ENCODE measurements at places on chromosomes 2 and 18.

DNA sequence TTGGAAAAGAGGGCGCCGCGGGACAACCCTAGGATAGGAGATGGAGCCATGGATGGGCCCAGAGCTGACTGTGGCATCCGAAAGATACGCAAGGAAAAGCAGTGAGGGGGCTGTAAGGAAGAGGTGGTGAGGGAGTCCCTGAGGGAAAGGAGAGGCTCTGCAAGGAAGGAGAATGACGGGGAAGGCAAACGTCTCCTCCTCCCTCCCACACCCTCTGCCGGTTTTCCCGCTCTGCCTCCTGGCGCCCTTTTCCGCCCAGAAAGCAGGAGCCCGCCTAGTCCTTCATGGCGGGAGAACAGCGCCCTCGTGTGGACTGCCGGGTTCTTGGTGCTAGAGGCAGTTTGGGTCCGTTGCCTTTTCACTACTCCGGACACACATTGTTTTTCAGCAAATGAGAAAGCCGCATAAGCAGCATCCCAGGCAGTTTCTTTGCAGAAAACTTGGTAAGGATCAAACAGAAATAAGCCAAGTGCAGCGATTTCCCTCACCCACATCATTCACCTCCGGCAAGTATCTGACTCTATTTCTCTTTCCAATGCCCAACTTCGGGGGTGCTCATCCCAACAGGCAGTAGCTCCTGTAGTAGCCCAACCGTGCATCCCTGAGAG is 200.4 kb downstream of the INO80D start:
- no peak for DNase-seq

- no peak for DNase-seq
These were observed 93.9 kb upstream of the LTBP1 start for GRCh38 chr2:32852856-32853255.

DNA sequence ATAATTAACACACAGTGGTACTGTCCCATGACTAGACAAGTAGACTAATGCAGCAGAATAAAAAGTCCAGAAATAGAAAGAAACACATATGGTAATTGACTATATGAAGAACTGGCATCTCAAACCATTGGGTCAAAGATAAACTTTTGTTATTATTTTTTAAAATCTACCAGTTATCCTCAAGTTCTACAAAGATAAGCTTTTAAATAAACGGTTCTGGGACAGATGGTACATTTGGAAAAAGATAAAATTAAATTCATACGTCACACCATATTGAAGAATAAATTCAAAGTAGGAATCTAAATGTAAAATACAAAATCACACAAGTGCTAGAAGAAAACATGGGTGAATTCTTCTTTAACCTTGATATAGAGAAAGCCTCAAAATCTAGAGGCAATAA is 37.6 kb upstream of the PLEKHM3 start:
- no peak for DNase-seq

DNA sequence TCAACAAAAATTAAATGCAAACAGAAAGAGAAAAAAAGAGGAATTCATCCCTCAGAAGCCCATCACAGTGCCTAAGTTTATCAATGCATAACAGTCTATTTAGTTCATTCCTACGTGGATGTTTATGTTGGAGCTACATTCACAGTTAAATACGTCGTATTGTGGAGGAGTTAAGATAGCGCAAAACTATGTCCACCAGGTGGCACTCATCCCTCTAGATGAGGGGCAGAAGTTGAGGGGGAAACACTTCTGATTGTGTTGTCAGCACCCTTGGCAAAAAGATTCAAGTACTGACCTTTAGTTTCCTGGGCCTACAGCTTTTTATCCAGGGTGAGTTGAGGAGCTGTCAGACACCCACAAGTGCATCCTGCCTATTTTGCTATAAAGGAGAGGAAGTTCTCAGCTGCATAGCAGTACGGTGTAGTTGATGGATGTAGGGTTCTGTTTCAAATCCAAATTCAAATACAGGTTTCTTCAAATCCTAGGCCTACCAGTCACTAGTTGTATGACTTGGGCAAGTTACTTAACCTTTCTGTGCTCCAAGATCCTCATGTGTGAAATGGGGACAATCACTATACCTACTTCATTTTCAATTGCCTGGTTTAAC is 26.8 kb upstream of the MYO1B start:
- peak; percentile 3 for DNase-seq

DNA sequence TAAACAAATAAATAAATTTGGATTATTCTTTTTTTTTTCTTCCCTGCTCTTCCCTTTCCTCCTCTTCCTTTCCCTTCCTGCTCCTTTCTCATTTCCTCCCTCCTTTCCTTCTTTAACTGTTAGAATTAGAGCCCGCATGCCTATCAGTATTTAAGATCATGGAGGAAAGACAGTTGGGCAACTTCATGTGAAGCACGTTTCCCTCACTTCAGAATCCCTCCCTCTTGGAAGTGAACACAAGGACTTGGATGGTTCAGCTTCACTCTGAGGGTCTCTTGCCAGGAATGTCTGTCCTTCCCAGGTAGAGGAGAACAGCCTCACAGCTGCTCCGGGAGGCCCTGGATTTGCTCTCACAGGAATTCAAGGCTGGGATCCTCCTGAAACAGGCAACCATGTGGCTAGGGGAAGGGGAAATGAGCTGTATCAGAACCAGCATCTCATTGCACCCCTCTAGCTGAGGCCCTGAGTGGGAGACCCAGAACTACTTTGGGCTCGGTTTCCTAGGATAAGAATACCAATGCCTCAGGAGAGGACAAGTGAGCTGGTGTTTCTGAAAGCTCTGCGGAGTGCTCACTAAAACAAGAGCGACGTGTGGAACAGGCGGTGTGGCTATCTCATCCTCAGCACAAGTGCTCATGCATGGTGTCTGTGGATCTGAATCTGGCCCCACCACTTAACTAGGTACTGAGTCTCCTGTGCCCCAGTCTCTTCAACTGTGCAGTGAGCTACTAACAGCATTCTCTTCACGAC is 230.5 kb downstream of the MYCN start:
- DNase-seq = no peak

DNA sequence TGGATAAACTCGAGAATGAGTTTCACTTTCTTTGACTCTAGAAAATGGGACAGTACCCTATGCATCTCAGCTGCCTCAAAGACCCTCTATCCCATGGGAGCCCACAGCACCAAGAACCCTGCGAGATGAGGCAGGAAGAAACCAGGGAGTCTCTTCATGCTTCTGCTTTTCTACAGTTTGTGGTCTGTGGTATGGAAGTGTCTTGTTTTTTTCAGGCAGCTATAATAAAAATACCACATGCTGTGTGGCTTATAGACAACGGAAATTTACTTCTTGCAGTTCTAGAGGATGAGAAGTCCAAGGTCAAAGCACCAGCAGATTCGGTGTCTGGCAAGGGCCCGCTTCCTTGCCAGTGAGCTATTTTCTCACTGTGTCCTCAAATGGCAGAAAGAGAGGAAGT is 257.9 kb downstream of the SUCLG1 start:
- no peak for DNase-seq

DNA sequence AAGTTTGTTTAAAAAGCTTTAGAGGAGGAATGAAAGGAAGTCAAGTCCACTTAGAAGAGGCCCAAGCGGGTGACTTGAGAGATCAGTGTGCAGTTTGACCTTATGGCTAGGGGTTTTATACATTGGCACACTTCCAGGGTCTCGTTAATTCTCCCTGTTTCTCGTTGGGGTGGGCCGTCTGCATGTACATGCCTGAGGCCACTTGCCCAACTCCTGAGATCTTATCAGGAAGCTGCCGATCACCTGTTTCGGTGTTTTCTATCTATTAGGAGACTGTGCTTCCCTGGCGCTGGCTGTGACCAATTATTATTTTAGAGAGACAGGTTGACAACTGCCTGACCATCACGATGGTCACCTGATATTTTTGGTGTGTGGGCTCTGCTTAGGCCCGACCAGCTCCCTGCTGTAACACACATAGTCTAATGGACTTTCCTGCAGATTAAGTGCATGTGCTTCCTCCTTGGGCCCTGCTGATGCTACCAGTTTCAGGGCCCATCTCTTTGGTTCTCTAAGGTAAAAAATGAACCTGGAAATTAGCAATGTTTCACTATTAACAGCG is 31.0 kb upstream of the MSH6 start:
- DNase-seq = no peak

DNA sequence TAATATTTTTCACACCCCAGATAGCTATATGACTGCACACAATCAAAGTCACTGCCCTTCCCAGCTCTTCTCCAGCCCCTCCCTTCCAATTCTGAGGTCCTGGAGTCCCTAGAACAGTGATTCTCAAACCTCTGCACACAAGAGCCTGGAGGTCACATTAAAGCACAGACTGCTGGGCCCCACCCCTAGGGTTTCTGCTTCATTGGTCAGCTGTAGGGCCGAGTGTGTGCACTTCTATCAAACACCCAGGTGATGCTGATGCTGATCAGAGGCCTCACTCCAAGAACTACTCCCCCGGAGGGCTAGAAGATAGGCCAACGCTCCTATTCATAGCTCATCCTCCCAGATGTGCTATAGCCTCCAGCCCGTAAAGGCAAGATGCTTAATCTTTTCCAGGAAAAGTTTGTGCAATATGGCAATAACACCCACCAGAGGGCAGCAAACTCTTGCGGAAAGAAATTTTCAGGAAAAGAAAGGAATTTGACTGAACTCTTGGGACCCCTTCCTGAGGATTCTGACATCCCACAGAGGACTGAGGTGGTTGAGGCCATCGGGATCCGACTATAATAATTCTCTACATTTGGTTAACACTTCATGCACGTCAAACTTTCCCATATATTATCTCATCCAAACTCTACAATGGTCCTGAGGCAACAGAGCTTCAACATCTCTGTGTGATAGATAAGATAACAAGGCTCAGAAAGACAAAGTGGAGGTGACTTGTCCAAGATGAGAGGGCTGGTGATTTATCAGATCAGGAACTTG is 194.2 kb upstream of the PKDCC start:
- no peak for DNase-seq

DNA sequence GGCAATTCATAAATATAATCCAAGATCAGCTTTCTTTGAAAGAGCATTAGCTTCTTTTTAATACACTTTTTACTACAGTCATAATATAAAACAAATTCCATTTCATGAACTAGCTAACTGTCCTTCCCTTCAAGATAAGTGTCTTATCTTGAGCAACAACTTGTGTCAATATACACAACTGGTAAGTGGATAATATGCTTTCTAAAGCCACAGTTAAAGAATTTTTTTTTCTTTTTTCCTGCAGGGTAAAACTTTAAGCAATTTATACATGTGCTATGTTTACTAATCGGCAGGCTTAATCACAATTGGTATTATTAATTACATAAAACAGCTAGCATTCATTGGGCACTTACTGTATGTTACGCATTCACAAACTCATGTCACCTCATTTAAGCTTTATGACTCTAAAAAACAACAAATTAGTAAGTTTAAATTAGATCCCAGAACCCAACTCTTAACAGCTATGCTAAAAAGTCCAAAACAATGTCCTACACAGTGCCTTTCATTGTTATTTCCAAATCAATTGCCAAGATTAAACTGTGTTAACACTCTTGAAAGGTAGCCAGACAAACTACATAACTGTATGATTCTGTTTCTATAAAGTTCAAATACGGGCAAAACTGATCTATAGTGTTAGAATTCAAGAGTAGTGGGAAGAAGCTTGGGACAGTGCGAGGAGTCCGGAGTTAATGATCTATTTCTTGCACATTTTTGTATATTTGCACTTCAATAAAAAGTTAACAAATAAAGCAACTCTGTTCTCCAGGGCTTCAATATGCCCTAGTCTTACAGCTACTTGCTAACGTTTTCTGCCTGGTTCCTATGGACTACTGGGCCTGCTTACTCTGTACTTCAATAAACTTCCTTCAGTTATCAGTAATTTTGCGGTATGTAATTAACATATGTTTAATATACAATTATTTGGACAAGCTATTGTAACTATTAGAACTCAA is 6.0 kb downstream of the TXNL1 start:
- DNase-seq = no peak

DNA sequence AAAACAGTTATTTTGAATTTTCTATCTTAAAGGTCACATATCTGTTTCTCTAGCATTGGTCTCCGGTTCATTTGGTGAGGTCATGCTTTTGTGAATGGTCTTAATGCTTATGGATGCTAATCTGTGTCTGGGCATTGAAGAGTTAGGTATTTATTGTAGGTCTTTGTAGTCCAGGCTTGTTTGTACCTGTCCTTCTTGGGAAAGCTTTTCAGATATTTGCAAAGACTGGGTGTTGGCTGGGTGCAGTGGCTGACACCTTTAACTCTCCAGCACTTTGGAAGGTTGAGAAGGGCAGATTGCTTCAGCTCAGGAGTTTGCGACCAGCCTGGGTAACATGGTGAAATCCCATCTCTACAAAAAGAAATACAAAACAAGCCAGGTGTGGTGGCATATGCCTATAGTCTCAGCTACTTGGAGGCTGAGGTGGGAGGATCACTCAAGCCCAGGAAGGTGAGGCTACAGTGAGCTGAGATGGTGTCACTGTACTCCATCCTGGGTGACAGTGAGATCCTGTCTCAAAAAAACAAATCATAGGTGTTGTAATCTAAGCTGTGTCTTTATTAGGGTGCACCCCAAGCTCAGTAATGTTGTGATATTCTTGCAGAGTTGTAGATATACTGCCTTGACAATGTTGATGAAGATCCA is 82.3 kb downstream of the FAM117B start:
- no peak for DNase-seq
